ENCODE measurements at places on chromosomes 1 and 21. TPM values are rescaled to one million over a fixed set of nuclear protein-coding genes. Genes with fewer than 3 reads are reported as not detected.
A peak's percentile ranks its signal among the peaks of the same experiment; 100 is the strongest.

GRCh38 chr1:219582296-219582695 is 30.6 kb downstream of the ZC3H11B start:
- H3K27me3 ChIP-seq: no peaks in the 10 kb centered on the region
- no peak for DNase-seq
- no peak overlapping the region for H3K27ac ChIP-seq
- no peaks in the 10 kb centered on the region for H3K36me3 ChIP-seq
- H3K4me1 ChIP-seq: peaks cover 4% of the 10 kb centered on the region

- no peaks in the 10 kb centered on the region for H3K36me3 ChIP-seq
- H3K27me3 ChIP-seq: peaks cover 11% of the 10 kb centered on the region
- no peak for DNase-seq
- H3K27ac ChIP-seq: no peak overlapping the region
- no peak overlapping the region for H3K4me3 ChIP-seq
- peaks cover 3% of the 10 kb centered on the region for H3K4me1 ChIP-seq
These were observed 16.3 kb upstream of the DESI2 start for GRCh38 chr1:244636488-244637259.

- peaks cover 21% of the 10 kb centered on the region for H3K27me3 ChIP-seq
- peak overlapping the region; percentile 41 for H3K4me3 ChIP-seq
- peaks cover 6% of the 10 kb centered on the region for H3K4me1 ChIP-seq
- no peaks in the 10 kb centered on the region for H3K36me3 ChIP-seq
These were observed 2.0 kb downstream of the PRKCZ start for GRCh38 chr1:2052054-2052679.

- no peak overlapping the region for H3K27ac ChIP-seq
- no peaks in the 10 kb centered on the region for H3K27me3 ChIP-seq
- no peak overlapping the region for H3K4me3 ChIP-seq
- no peaks in the 10 kb centered on the region for H3K4me1 ChIP-seq
- no peaks in the 10 kb centered on the region for H3K36me3 ChIP-seq
- DNase-seq: no peak
These were observed 129.3 kb upstream of the VAMP3 start for GRCh38 chr1:7641587-7642417.

DNA sequence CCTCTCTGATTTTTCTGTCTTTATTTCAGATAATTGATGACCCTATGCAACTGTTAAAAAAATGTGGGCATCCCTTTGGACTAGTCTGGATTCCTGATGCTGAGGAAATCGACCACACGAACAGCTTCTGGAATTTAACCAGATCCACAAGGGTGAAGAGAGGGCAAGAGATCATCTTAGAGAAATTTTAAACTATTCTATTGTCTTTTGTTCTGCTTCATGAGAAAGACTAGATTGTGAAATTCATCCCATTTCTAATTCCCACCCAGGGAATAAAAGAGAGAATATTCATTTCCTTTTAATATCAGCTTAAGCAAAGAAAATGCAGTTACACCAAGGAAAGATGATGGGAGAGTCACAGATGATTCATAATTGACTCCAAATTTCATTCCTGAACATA is 71.8 kb downstream of the DUSP10 start:
- H3K27ac ChIP-seq: no peak overlapping the region
- no peak overlapping the region for H3K4me3 ChIP-seq
- peaks cover 13% of the 10 kb centered on the region for H3K27me3 ChIP-seq
- DNase-seq: no peak
- H3K36me3 ChIP-seq: no peaks in the 10 kb centered on the region
- H3K4me1 ChIP-seq: peaks cover 6% of the 10 kb centered on the region

GRCh38 chr21:46345861-46346260 is 21.9 kb downstream of the PCNT start:
- H3K27ac ChIP-seq: no peak overlapping the region
- no peaks in the 10 kb centered on the region for H3K27me3 ChIP-seq
- no peak for DNase-seq
- H3K4me1 ChIP-seq: peaks cover 3% of the 10 kb centered on the region
- peaks cover 56% of the 10 kb centered on the region for H3K36me3 ChIP-seq

GRCh38 chr1:224162768-224163167 is 20.3 kb upstream of the DEGS1 start:
- peaks cover 10% of the 10 kb centered on the region for H3K4me1 ChIP-seq
- no peak for DNase-seq
- no peak overlapping the region for H3K27ac ChIP-seq
- H3K27me3 ChIP-seq: no peaks in the 10 kb centered on the region
- peaks cover 29% of the 10 kb centered on the region for H3K36me3 ChIP-seq

DNA sequence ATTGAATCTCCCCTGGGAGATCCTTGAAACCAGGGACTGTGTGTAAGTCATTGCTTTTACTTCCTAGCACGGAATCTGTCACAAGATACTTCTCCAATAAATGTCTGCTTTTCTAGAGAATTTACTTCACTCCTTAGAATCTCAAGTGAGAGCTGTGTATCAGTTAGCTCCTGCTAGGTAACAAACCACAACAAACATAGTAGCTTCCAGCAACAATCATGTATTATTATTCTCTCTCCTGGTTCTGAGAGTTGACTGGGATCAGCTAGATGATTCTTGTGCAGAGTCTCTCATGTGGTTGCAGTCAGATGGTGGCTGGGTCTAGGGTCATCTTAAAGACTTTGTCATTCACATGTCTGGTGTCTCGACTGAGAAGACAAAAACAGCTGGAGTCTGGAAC is 166.9 kb upstream of the UBE2U start:
- H3K4me1 ChIP-seq: no peaks in the 10 kb centered on the region
- H3K36me3 ChIP-seq: no peaks in the 10 kb centered on the region
- no peak overlapping the region for H3K4me3 ChIP-seq
- DNase-seq: no peak

GRCh38 chr1:169623132-169623926 is 6.6 kb downstream of the SELP start:
- H3K27me3 ChIP-seq: no peaks in the 10 kb centered on the region
- H3K4me3 ChIP-seq: no peak overlapping the region
- peaks cover 4% of the 10 kb centered on the region for H3K36me3 ChIP-seq
- no peak for DNase-seq
- peak overlapping the region; percentile 12 for H3K27ac ChIP-seq
- H3K4me1 ChIP-seq: peaks cover 36% of the 10 kb centered on the region

GRCh38 chr1:172132836-172133235 is 287.6 kb upstream of the C1orf105 start:
- no peaks in the 10 kb centered on the region for H3K27me3 ChIP-seq
- H3K4me3 ChIP-seq: no peak overlapping the region
- H3K27ac ChIP-seq: no peak overlapping the region
- DNase-seq: no peak

DNA sequence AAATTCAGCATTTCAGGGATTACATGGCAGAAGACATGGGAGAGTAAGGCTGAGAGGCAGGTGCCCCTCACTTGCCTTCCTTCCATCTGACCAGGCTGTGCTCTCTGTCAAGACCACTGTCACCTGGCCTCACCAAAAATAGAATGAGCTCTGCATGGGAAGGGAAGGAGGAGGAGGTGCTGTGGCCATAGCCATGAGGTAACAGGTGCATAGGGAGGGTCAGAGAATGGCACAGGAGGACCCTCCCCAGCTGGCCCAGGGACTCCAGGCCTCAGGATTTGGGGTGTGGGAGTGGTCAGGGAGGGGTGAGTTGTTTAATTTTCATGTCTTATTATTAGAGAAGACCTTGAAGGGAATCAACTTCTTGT is 192.3 kb downstream of the FCRL5 start:
- H3K4me1 ChIP-seq: no peaks in the 10 kb centered on the region
- H3K27me3 ChIP-seq: peaks cover 9% of the 10 kb centered on the region
- H3K4me3 ChIP-seq: no peak overlapping the region
- H3K27ac ChIP-seq: no peak overlapping the region
- no peaks in the 10 kb centered on the region for H3K36me3 ChIP-seq

- H3K4me1 ChIP-seq: no peaks in the 10 kb centered on the region
- H3K36me3 ChIP-seq: peaks cover 10% of the 10 kb centered on the region
- H3K27me3 ChIP-seq: no peaks in the 10 kb centered on the region
- no peak overlapping the region for H3K4me3 ChIP-seq
- no peak overlapping the region for H3K27ac ChIP-seq
- DNase-seq: no peak
These were observed 56.2 kb downstream of the SLC37A1 start for GRCh38 chr21:42569732-42570301.

- no peaks in the 10 kb centered on the region for H3K27me3 ChIP-seq
- no peak overlapping the region for H3K27ac ChIP-seq
- H3K36me3 ChIP-seq: no peaks in the 10 kb centered on the region
- no peak overlapping the region for H3K4me3 ChIP-seq
These were observed 141.9 kb upstream of the CXADR start for GRCh38 chr21:17370916-17371315.

DNA sequence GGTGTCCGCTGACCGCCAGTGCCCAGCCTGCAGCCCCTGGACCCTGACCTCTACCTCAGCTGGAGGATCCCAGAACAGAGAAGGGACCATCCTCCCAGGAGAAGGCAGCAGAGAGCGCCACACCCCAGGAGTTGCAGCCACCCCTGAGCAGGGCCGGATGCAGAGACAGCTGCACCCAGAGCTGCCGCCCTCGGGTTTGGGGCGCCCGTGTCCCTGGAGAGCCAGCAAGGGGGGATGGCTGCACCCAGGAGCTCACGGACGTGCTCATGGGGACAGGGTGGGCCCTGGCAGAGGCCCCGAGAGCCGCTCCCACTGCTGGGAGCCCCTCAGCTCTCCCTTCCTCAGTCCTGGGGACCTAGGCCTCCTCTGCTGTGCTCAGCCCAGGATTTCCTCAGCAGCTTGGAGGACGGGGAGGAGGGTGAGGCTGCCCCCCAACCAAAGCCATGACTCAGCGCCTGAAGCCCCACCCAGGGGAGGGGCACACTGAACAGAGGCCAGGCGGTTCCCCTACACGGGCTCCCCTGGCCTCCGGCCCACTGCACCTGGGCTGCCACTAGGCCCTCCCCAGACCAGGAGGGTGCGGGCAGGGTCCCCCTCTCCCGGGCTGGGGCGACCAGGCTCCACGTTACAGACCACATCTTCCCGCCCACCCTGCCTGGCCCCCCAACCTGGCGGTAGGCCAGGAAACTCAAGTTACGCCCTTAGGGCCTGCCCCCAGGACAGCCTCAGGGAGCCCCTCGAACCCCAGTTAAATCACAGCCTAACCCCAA is 2.2 kb downstream of the ACAP3 start:
- H3K27ac ChIP-seq: peak overlapping the region; percentile 72
- peaks cover 2% of the 10 kb centered on the region for H3K36me3 ChIP-seq
- peaks cover 10% of the 10 kb centered on the region for H3K4me1 ChIP-seq

DNA sequence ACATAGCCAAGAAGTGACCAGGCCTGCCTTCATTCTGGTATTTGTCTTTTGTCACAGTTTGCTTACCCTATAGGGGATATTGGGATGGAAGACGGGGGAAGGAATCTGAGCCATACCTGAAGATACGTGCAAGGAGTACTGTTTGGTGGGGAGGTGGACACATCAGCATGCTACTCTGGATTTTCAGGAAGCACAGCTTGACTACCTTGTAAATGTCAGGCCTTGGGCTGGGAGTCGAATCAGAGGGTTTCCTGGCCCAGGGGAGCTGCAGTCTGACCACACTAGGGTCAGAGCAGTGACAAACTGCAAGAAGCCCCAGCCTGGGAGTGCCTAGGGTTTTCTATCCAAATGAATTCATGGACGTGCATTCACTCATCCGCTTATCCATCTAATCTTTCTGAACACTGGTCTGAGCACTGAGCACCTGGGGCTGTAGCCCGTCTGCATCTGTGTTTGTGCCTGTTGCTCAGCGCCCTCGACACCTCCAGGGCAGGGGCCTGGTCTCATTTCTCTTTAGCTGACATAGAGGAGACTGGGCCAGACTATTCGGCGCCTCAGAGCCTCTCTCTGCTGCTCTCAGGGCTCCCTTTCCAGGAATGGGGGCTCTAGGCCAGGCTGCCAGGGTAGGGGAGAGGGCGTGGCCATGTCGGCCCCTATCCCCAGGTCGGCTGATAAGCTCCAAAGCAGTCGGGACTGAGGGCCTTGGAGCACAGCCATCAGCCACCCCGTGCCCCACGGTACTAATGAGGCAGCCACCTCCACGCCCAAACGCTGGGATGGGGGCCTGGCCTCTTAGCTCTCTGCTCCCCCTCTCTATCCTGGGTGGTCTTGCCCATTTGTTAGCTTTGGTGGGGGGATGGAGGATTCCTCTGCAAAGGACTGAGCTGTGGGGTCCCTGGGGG is 47.0 kb upstream of the SLC2A1 start:
- no peaks in the 10 kb centered on the region for H3K36me3 ChIP-seq
- H3K4me3 ChIP-seq: no peak overlapping the region
- peaks cover 2% of the 10 kb centered on the region for H3K27me3 ChIP-seq
- no peak for DNase-seq
- no peak overlapping the region for H3K27ac ChIP-seq

DNA sequence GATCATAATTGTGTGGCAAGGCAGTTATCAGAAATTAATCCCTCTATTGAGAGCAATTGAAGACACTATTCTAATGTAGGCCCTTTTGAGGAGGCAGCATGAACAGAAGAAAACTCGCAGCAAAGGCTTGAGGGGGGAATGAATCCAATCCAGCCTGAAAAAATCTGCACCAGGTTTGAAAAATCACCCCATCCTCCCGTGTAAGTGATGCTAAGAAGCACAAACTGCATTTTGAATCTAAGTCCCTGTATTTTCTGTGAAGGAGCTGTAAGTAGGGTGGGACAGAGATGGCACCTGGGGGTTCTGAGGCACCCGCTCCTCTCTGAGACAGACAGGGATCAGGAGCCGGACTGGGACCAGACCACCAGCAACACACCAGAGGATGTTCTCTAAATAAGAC is at the start of gene CRB1:
Gene CRB1 (plus strand): TSS at position 241 of the 400 bp plus-strand sequence. CDS start 161 bp downstream, outside the sequence.
- no peak for DNase-seq
- no peaks in the 10 kb centered on the region for H3K4me1 ChIP-seq
- no peak within 1 kb of the TSS for H3K27ac ChIP-seq
- no peak within 1 kb of the TSS for H3K4me3 ChIP-seq
- H3K27me3 ChIP-seq: peaks cover 6% of the 10 kb centered on the region

The CDA gene
- total RNA-seq: not detected

The GPX7 gene
- 29.9 TPM for total RNA-seq

The FAM167B gene
- 0.80 TPM for total RNA-seq

The ZBTB8B gene
- total RNA-seq: 0.02 TPM

The CITED4 gene
- total RNA-seq: 4.2 TPM

The TRIM46 gene
- total RNA-seq: 10.7 TPM

The PPIAL4G gene
- 0.05 TPM for total RNA-seq

The ACADM gene
- total RNA-seq: 60.5 TPM

The CD2 gene
- total RNA-seq: 284 TPM

The MTARC1 gene
- not detected for total RNA-seq

The FCGR2B gene
- not detected for total RNA-seq

The RNU5D-1 gene
- total RNA-seq: not detected

Data from activated T-helper 2 cell treated with anti-CD3 and anti-CD28 coated beads, Interferon-gamma antibody, Interleukin-2, Interleukin-4, amounts not matched to agents 10 μg/mL and 5 μg/mL and 100 μg/mL, durations not matched to agents 14 hours and 24 hours and 36 hours (primary cell).